A673 (cell line): ENCODE measurements at places on chromosomes 3 and 15.

DNA sequence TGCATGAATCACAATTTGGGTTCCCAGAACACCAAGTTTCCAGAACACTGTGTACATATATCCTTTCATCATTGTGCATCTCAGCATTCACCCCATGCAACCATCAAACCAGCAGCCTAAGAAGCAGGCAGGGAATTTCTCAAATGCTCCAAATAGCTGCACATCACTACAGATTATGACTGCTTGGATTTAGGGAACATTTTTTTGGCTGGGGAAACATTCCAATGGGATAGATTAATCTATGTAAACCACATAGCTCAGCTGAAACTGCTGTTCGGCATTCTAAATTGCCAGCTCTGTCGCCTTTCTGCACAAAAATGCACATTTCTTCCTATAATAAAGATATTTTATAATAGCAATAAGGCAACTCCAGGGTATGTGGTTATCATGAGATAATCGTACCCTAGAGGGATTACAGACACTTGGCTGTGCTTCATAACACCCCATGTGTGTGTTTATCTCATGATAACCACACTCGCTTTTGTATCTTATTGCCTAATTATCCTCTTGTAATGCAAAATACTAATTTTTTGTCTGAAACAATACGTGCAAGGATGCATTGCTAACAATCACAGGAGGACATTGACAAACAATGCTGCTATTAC is 483.7 kb upstream of the DPH6 start:
- DNase-seq: no peak

- DNase-seq: no peak
Observed at GRCh38 chr3:120985242-120985641, 77.2 kb downstream of the STXBP5L start.

GRCh38 chr15:51992953-51993352 is 21.4 kb upstream of the LEO1 start:
- no peak for DNase-seq

DNA sequence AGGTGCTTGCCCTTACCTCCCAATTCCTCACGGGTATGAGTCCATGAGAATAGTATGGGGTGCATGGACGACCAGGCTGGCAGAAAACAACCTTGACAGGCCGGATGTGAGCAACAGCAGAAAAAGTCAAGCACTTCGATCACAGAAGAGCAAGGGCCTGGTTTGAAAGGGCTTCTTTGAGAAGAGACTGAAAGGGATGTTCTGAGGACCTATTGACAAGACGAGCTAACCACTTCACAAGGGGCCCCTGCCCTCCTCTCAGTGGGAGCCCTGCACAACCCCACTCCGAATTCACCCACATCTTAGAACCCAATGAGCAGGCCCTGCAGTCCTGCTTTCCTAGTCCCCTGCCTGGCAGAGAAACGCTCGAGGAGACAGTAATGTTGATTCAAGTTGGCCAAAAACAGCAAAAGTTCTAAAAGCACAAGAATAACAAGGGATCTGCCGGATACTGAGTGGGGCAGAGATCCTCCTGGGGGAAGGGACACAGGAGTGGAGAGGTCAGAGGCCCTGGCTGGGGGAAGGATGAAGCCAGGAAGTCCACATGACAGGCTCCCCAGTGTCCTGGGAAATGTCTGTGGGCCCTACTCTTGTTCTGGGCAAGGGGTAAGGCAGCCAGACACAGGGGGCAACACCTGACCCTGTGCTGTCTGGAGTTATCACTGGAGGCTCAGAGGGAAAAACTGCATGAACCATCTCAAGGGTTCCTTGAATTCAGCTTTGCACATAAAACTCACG is 14.8 kb upstream of the CX3CR1 start:
- DNase-seq: no peak

DNA sequence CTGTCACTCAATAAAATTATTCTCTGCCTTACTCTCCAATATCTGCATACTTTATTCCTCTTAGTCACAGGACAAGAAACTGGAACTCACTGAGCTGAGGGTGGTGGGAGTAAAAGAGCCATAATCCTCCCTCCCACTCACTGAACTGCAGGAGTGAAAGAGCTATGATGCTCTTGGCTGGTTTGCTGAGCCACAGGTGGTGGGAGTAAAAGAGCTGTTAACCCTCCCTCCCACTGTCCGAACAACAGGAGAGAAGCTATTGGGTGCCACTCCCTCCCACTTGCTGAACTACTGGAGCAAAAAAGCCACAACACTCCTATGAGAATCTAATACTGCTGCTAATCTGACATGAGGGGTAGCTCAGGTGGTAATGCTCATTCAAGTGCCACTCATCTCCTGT is 391.0 kb downstream of the NSUN3 start:
- no peak for DNase-seq

GRCh38 chr15:97941572-97941971 is 18.9 kb upstream of the ARRDC4 start:
- DNase-seq: no peak

- DNase-seq: no peak
Observed at GRCh38 chr15:53746101-53746500, 13.4 kb downstream of the WDR72 start.

DNA sequence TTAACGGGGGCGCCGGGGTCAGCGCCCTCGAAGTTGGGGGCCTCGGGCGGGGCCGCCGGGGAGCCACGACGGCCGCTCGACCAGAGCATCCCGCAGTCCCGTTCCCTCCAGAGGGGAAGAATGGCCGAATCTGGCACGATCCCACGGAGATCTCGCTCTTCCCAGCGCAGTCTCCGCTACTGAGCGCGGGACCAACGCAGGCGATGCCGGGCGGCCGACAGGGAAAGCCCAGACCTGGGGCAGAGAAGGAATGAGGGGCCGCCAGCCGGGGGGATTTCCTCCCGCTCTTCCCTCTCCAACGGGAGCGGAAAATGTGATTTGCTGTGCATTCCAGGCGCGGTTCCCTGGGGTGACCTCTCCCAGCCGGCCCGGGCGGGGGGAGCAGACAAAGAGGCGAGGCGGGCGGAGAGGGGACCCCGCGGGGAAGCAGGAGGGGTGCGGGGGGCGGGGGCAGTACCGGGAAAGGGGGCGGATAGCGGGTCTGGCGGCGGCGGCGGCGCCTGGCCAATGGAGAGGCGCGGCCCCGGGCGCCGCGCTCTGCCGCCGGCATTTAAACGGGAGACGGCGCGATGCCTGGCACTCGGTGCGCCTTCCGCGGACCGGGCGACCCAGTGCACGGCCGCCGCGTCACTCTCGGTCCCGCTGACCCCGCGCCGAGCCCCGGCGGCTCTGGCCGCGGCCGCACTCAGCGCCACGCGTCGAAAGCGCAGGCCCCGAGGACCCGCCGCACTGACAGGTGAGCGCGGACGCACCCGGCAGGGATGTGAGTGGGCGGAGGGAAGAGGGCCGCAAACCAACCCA is at the start of gene GREM1:
GREM1 (plus strand) TSS at position 579 of the 801 bp plus-strand sequence. CDS start 12,687 bp downstream, outside the sequence.
- peak; percentile 30 for DNase-seq

GRCh38 chr15:64412216-64412615 is 24.6 kb downstream of the TRIP4 start:
- no peak for DNase-seq

- DNase-seq: no peak
Observed at GRCh38 chr15:80710635-80711554, 15.8 kb downstream of the ABHD17C start.

GRCh38 chr3:53850895-53851294 is 4.5 kb downstream of the IL17RB start:
- peak; percentile 8 for DNase-seq

DNA sequence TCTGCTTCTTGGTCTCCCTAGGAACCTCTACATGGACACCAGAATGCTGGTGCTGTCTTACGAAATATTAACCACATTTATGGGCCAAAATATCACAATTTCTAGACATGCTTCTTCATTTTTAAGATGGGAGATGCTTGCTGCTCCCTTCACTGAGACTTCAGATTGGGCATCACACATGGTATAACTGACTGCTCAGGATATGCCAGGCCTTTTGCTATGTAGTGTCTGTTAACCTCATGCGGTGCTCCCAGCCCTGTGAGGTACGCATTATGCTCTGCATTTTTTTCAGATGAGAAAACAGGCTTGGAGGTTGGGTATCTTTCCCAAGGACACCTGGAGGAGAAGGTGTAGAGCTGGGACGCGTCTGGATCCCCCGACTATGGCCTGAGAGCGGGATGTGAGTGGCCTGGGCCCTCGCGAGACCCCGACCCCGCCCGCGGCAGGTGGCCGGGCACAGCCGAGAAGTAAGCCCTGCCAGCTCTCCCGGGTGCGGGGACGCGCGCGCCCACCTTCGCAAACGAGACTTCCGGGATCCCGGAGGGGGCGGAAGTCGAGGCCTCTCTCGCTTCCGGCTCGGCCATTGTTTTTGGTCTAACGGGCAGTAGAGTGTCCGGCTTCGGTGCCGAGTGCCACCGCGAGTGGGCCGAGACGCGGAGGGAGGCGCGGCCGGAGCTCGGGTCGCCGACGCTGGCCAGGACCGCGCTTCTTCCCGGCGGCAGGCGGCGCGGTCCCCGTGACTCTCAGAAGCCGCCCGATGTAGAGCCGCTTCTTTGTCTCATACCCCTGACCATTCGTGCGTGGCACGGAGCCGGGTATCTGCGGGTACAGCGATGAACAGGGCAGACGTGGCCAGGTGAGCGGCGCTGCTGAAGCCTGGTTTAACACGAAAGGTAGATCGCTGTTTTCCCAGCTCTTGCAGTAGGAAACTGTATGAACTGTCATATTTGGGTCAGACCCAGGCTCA is at the start of gene ZKSCAN7:
ZKSCAN7 (plus strand) TSS at position 568 of the 967 bp plus-strand sequence. CDS start 1,855 bp downstream, outside the sequence.
- peak; percentile 52 for DNase-seq

DNA sequence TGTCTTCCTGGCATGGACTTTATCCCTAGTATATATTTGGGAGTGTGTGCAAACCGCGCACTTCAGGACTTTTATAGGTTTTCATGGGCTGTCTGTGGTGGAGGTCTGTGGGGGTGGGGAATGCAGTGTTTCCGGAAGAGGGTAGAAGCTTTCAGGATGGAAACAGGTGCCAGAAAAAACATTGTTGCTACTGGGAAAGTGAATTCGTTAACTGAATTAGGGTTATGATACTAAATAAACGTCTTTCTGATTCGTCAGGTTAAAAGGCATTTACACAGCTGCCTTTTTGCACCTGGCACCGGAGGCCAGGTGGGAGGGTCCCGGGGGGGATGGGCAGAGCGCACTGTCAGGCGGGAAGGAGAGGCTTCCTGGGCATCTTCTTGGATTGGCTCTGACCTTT is 62.1 kb downstream of the SLCO3A1 start:
- DNase-seq: no peak

DNA sequence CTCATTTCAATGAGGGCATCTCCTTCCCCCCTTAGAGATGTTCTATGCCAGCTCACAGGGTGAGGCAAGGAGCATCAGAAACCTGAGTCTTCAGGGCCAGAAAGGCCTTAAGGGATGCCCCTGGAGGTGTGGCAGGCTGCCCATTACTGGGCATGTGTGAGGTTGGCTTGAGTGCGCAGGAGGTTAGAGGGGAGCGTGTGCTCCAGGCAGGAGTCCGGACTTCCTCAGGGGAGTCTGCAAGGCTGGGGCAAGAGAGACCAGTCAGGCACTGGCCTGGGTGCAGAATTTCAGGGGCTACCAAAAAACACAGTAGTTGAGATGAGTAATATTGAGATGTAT is 1.9 kb downstream of the LOXL1 start:
- DNase-seq: no peak

DNA sequence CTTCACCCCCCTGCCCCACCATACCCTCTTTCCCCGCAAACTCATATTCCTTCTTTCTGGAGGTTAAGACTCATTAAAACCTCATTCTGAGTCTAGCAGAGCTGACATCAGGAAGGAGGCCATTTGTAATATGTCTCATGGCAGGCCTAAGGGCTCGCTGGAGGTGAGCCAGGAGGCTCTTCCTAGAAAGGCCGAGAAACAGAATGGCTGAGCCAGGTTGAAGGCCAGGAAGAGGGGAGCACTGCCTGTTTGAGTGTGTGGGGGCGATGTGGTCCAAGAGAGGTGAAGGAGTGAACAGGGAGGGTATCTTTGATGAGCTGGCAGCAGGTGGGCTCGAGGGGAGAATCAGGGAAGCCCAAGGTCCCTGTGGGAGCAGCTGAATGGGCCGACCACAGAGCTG is 317.3 kb downstream of the TLE3 start:
- no peak for DNase-seq

GRCh38 chr15:82810061-82810889 is 847 bp downstream of the WHAMM start:
- peak; percentile 63 for DNase-seq
